ENCODE measurements at places on chromosomes 4 and X. TPM values are rescaled to one million over a fixed set of nuclear protein-coding genes. Genes with fewer than 3 reads are reported as not detected.

The SLC39A8 gene
- total RNA-seq, result 25.3 TPM

The FGFR3 gene
- total RNA-seq, result 26.5 TPM

The GPR50 gene
- total RNA-seq, result 0.26 TPM

The GALNT7 gene
- total RNA-seq, result 48.6 TPM

The NSD2 gene
- 60.5 TPM for total RNA-seq

The ZNF275 gene
- 9.7 TPM for total RNA-seq

The SYN1 gene
- total RNA-seq, result 0.63 TPM

The ADH1C gene
- 4.7 TPM for total RNA-seq

The F11 gene
- not detected for total RNA-seq

All from urinary bladder (tissue), 4 donors.